Stimulated activated CD8-positive, alpha-beta memory T cell treated with anti-CD3 and anti-CD28 coated beads, Interleukin-7, amount 100 ng/mL, for 1 hour (primary cell): ENCODE measurements at places on chromosomes 7 and 10.

- DNase-seq = peak; percentile 13
These were observed 767 bp downstream of the KRIT1 start for GRCh38 chr7:92244808-92245486.

DNA sequence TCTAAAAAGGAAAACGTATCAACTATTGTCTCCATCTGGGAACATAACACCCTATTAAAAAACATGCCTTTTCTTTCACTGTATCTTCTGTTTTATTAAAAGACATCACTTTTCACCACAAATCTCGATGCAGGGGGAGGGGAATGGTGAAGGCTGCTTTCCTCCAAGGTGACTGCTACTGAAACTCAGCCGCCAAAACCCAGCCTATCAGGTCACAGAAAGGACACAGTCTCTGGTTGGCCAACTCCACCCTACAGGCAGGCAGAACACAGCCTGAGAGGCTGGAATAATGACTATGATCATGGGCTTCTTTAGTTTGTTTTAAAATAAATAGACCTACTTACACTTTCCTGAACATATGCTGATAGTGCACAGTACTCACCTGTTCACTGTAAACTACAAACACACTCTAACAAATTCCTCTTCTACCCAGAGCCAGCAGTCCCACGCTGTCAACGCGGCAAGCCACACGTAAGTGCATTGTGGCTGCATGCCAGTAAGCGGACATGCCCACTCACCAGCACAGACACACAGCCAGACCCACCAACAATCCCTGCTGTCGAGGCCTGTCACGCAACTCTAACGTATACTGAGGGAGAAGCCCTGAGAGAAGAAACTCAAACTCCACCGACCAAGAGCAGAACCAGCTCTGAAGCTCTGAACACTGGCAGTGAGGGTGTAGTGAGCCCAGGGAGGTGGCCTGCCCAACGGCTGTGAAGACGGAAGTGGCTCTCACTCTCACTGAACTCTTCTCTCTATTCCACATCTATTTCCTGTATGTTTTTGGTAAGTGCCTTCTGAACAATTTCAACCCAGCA lies 41.8 kb downstream of the NCAPG2 start:
- no peak for DNase-seq

DNA sequence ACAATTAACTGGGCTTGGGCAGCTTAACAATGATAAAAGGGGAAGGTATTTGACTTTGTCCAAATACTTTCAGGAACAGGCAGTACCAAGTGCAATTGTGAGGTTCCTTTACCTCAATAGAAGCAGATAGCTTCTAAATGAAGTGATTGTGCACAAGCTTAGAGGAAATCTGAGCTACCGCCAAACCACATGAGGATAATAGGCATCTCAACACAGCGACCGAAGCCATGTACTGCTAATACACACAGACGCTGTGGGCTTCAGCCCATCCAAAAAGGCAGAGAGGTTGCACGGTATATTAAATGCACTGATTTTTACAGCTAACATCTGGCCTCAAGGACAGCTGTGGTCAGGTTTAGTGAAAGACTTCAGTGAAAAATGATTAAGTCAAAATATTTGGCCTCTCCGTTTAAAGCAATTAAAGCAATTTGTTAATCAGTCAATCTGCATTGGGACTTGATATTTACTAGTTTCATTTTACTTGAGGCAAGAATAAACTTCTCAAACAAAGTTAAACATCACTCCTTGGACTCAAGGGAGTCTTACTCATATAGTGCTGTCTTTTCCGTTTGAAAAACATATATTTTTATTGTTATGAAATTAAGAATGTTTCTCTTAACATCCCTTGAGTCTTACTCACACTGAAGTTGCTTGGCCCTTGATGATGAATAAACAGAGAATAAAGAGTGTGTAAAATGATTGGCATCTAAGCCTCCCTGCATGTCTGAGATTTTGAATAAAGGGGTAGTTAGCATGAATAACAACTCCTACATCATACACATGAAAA lies 306.3 kb downstream of the C7orf25 start:
- no peak for DNase-seq

DNA sequence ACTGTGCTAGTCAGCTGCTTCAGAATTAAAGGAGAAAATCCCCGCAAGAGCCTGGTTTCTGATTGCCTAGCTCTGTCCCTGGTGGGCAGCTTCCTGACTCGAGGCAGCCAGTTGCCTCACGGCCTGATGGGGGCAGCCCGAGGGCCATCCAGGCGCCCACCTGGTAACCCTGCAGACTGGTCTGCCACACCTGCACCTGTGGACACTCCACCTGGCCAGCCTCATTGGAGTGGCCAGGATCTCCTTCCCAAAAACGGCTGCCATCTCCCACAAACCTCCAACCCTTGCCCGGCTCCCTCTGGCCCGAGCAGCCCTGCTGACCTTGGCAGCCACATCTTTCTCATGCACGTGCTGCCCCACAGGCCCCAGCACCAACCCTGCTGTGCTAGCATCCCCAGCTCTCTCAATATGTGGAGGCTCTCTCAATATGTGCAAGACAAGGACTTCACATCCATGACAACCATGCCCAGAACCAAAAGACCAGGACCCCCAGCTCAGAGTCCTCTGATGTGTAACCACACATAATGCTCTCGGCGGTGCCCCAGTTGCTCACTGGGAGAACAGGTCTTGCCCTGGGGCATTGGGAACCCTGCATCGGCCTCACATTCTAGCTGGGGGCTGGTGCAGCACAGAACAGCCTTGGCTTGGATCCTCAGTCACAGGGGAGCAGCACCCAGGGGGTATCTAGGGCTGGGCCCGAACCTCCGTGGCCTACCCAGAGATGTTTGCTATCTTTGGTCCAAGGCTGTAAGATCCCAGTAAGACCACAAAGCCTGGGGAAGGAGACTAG lies 14.6 kb downstream of the DRGX start:
- no peak for DNase-seq

- no peak for DNase-seq
These were observed 279.7 kb upstream of the PLPP4 start for GRCh38 chr10:120177330-120177729.

DNA sequence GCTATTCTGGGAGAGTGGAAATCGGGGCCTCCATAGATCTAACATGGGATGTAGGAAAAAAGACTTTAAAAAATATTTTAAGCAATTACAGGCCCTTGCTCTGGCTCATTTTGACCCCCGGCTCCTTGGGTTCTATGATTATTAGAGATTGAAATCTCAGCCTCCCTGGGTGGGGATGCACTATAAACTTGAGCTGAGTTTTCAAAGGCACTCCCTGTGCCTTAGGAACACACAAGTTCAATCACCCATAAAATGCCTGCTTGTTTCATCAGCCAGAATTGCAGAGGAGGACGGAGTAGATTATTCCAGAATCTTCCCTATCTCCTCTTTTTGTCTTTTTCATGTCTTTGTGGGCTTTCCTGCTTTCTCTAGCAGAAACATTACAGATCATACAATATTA lies 145.4 kb downstream of the CUBN start:
- DNase-seq = no peak

- no peak for DNase-seq
These were observed 170.2 kb upstream of the GLI3 start for GRCh38 chr7:42407021-42407710.

- no peak for DNase-seq
These were observed 24.0 kb downstream of the ELFN1 start for GRCh38 chr7:1693991-1694524.

GRCh38 chr7:21429786-21430574 lies 2.1 kb downstream of the SP4 start:
- no peak for DNase-seq

DNA sequence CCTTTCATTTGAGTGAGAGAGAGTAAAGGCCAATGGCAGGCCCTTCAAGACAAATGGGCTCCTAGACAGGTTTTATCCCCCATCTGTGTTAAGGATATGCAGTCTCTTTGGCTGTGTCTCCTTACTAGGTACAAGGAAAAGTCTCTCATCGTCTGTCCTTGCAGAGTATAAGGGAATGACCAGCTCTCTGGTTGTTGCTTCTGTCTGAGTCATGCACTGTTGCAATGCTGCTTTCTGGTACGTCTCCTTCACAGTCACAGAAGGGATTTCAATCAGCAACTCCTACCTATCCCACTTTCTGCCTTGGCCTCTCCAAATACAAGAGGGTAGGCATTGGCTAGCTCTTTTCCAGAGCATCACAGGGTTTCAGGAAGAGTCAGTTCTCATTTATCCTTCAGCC lies 48.1 kb downstream of the CTTNBP2 start:
- no peak for DNase-seq

- no peak for DNase-seq
These were observed 8.3 kb downstream of the ANXA7 start for GRCh38 chr10:73405556-73405955.

- no peak for DNase-seq
These were observed 49.8 kb downstream of the STK17A start for GRCh38 chr7:43632746-43633145.

- no peak for DNase-seq
These were observed 122.0 kb downstream of the EBF3 start for GRCh38 chr10:129842031-129842430.

DNA sequence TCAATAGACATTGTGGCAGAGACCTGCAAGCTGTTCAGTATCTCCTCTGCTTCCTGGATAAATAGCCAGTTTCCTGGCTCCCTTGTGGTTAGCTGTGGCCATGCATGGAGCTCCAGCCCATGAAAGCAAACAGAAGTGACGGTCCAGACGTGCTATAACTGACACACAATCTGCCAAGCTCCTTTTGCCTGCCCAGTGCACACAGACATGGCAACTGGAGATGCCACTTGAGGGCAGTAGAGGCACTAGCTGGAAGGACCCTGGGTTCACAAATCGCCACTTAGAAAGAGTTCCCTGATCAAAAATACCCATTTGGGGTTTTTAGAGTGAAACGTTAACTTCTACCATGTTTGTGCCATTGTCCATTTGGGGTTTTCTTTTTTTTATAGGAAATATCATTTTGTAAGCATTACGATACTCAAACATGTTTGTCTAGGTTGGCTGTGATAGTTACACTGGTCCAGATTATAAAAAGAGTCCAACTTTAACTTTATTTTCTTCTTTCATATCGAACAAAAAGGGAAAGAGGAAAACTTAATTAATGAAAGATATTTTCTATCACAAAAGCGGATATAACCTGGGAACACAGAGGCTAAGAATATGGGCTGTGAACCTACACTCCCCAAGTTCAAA lies 31.3 kb downstream of the KIN start:
- no peak for DNase-seq

GRCh38 chr10:109820620-109821405 lies 102.5 kb downstream of the XPNPEP1 start:
- no peak for DNase-seq

GRCh38 chr7:143953421-143953820 lies 1.2 kb upstream of the OR2F1 start:
- DNase-seq = no peak

- no peak for DNase-seq
These were observed 14.1 kb upstream of the NOC3L start for GRCh38 chr10:94376865-94377264.

DNA sequence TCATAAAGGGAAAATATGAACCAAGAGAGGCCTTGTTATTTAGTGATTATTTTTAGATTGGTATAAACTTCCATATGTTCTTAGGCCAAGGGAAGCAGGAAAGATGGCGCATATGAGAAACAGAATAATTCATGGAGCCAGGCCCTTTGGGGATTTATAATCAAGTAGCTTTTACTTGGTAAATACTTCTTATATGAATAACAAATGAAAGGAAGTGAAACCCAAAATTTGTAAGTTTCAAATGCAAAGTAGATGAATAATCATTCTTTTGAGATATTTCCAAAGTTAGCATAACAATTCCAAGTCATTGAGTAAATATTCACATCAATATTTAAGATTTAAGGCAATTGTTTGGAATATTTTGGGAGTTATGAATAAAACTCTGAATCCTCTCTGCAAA lies 13.9 kb upstream of the OPTN start:
- DNase-seq = no peak

DNA sequence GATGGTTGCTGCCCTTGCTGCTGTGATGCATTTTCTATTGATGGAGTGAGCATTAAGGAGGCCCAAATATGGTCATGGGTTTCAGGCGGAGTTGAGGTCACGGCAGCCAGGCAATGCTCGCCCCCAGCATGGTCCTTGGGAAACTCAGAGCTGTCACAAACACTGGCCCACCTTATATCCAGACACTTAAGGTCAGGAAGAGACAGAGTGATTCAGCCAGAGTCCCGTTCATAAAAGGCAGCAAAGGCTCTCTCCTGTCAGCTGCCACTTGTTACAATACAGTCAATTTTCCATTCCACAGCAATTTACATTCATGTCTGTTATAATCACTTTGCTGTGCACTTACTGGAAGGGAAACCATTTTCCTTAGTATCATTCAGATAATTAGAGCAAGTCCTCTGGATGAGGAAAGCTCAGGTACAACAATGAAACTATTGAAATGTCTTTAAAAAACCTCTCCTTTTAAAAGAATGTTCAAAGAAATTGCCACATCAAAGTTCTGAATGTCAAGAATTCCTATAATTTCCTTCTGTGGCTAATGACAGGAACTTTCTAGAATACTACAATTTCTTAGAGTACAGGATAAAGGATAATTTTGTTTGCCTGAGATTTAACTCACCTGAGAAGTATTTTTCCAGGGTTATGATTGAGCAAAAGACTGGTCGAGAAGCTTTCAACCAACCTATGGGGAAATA lies 14.8 kb upstream of the ANKRD1 start:
- no peak for DNase-seq

- DNase-seq = no peak
These were observed 12.4 kb downstream of the MTPN start for GRCh38 chr7:135964791-135965190.

GRCh38 chr7:54072710-54073109 lies 469.5 kb upstream of the VSTM2A start:
- DNase-seq = no peak

- no peak for DNase-seq
These were observed 81.0 kb upstream of the LRRC4 start for GRCh38 chr7:128112018-128112780.

DNA sequence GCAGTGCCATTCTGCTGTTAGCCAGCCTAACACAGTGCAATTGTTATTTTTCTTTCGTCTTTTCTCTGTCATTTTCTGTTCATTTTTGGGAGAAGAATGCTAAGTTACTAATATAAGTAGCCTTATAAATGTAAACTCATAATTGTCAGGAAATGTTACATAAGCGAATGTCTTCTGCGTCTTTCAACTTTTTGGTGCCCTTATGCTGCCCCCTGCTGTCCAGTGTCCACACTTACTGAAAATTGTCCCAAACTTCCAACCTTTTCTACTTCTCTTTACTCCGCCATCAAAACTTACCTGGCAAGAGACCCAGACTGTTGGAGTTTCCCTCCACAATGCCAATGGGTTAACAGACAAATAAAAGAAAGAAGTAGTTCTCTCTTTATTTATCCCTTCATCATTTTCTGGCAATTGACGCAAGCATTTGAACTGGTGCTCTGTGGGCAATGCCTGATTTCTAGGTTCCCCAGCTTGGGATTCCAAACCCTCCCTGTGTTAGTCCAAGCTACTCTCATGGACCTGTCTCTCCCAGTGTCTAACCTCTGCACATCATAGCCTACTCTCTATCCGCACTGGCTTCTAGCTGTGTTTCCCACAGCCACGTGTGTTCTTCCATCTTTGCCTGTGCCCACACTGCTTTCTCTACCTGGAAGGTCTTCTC lies 21.0 kb upstream of the EPC1 start:
- DNase-seq = peak; percentile 61

- DNase-seq = no peak
These were observed 60.4 kb downstream of the ARL4A start for GRCh38 chr7:12747687-12748306.
